Activated CD8-positive, alpha-beta memory T cell treated with anti-CD3 and anti-CD28 coated beads for 48 hours (primary cell): ENCODE measurements at places on chromosomes 11 and 22.

- DNase-seq, result no peak
Observed at GRCh38 chr11:111400595-111400994, 21.5 kb upstream of the POU2AF1 start.

- no peak for DNase-seq
Observed at GRCh38 chr11:8803973-8804372, 107.0 kb upstream of the AKIP1 start.

- DNase-seq, result no peak
Observed at GRCh38 chr11:16280256-16280682, 76.1 kb downstream of the SOX6 start.

- no peak for DNase-seq
Observed at GRCh38 chr11:83056204-83056603, 15.5 kb downstream of the RAB30 start.

DNA sequence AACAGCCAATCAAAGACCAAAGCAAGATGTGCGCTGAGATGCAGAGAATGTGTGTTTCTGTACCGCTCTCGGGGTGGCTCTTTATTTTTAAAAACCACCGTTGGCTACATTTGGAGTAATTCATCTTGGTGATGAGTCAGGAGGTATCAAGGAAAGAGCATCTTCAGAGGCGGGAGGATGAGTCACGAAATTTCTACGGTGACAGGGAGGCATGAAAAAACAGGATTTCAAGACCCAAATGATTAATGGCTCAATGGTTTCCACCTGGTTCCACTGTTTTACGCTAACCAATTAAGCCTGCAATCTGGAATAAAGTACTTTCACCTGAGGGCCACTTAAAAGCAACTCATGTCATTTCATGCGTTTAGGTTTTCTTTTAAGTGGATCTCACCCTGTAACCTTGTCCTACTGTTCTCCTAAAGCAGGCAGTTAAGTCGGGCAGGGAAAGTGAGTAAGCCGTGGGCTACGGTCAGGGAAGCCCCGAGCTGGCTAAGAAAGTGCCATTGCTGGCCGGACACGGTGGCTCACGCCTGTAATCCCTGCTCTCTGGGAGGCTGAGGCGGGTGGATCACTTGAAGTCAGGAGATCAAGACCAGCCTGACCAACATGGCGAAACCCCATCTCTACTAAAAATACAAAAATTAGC, 74.6 kb downstream of the CELSR1 start:
- no peak for DNase-seq

DNA sequence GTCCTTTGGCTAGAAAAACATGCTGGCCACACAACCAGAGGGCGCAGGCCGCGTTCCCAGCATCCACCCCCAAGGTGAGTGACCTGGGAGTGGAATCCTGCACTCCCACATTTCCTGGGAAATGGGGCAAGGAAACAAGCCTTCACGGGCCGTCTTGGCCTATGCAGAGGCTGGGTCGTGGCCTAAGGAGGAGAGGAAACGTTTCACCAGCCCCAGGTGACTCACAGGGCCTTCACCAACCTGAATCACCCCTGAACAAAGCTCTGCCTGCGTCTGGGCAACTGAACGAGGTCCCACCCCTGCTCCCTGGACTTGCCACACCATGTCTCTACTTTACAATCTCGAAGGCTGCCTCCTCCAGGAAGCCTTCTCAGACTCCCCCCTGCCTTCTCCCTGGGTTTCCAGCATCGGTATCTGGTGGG, 13.2 kb downstream of the MYH9 start:
- no peak for DNase-seq

DNA sequence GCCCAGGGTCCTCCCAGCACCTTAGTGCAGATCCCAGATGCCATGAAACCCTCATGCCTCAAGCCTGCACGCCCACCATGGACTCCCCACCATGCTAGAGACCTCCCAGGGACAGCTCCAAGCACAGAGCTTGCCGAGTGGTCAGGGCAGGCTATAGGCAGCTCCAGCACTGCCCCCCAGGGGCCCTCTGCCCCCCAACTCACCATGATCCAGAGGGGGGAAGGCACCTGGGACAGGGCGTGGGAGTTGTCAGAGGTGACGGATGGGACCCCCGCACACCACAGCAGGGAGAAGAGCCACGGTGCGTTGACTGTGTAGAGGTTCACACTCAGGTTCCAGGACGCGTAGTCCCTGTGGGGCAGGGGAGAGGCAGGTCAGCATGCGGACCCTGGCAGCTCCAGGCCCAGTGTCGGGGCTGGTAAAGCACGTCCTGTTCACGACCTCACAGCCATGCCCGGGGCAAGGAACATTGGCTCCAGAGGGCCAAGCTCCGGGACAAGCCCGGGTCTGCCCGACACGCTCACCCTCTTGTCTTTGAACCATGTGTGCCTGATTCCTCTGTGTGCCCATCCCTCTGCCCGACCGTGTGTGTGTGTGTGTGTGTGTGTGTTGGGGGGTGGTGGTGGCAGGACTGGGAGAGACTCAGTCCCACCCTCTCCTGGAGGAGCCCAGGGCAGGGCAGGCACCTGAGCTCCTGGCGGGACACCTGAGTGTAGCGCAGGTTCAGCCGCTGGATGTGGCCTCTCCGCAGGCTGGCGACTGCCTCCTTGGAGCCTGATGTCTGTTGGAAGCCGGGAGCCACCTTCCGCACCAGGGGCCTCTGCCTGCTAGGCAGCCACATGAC, 8.2 kb upstream of the KLHL35 start:
- no peak for DNase-seq

GRCh38 chr22:46561435-46561905, 24.1 kb upstream of the CELSR1 start:
- no peak for DNase-seq
